ENCODE measurements at places on chromosomes 5 and 9.

GRCh38 chr5:114390431-114390830, 28.6 kb downstream of the KCNN2 start:
- no peak for DNase-seq

DNA sequence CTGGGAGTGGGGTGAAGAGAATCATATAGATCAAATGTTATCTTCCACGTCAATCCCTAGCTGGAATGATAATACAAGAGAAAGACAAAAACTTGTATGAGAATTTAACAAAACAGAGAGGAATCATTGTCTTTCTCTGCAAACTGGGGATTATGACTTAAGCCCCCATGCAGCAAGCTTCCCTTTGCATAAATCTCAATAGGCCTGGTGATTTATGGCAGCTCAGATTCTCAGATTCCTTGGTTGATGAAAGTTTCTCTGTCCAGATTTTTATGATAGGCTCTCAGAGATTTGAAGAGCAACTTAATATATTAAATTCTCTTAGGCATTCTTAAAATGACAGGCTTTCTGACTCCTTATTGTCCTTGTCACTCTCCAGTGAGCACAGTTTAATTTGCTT, 56.0 kb downstream of the RASGRF2 start:
- no peak for DNase-seq

GRCh38 chr9:32426278-32426939, 42.0 kb downstream of the ACO1 start:
- DNase-seq, result no peak

DNA sequence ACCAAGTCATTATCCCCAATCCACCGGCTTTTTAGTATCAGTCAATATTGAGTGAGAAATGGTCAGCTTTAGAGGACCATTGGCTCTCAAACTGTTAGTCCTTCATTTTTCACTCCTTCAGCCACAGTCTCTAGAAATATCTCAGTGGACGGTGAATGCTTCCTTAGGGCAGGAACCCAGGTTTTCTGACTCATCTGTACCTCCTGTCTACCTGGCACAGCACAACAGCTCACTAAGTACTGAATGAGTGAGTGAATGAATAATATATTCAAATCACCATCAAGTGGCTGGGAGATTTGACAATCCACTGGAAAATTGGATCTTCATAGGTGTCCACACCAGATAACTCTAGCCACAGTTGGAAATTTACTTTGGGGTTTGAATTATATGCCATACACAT, 609.5 kb upstream of the CLINT1 start:
- DNase-seq, result no peak

GRCh38 chr5:42361315-42361688, 61.9 kb upstream of the GHR start:
- DNase-seq, result no peak

GRCh38 chr9:113996531-113997001, 81.5 kb downstream of the AMBP start:
- DNase-seq, result no peak

- no peak for DNase-seq
Measured at GRCh38 chr5:10789021-10789420, 28.0 kb upstream of the DAP start.

- DNase-seq, result no peak
Measured at GRCh38 chr9:13430368-13431221, 151.1 kb upstream of the MPDZ start.

GRCh38 chr9:38296807-38297206, 95.7 kb upstream of the ALDH1B1 start:
- no peak for DNase-seq

GRCh38 chr9:3865141-3865772, 339.5 kb upstream of the RFX3 start:
- DNase-seq, result no peak

DNA sequence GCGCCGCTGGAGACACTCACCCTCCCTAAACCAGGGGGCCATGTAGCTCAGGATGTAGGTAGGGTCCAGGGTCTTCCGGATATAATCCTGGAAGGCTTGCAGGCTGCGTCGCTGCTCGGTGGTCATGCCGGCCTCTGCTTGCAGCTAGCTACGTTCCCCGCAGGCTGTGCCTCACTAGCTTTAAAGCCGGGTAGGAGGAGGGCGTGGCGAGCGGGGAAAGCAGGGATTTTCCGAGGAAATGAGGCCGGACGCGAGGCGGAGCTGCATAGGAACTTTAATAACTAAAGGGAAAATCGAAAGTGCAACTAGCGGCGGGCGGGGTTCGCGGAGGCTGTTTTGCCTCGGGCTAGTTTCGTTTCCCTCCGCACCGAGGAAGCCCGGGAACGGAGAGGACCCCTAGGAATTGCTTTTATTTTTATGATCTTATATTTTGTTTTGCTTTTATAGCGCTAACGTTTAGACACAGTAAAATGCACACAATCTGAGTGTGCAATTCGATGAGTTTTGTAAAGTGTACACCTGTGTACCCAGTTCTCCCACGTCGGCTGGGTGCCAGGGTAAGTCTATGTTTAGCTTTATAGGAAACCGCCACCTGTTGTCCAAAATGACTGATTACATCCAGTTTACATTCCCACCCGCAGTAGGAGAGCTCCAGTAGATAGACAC, at the start of gene RIGI:
TSS of gene RIGI (minus strand) at position 156 of the 666 bp plus-strand sequence. CDS start at position 126, 30 bp downstream.
- DNase-seq, result peak; percentile 71

- DNase-seq, result no peak
Measured at GRCh38 chr5:84286662-84287061, 98.0 kb downstream of the EDIL3 start.

DNA sequence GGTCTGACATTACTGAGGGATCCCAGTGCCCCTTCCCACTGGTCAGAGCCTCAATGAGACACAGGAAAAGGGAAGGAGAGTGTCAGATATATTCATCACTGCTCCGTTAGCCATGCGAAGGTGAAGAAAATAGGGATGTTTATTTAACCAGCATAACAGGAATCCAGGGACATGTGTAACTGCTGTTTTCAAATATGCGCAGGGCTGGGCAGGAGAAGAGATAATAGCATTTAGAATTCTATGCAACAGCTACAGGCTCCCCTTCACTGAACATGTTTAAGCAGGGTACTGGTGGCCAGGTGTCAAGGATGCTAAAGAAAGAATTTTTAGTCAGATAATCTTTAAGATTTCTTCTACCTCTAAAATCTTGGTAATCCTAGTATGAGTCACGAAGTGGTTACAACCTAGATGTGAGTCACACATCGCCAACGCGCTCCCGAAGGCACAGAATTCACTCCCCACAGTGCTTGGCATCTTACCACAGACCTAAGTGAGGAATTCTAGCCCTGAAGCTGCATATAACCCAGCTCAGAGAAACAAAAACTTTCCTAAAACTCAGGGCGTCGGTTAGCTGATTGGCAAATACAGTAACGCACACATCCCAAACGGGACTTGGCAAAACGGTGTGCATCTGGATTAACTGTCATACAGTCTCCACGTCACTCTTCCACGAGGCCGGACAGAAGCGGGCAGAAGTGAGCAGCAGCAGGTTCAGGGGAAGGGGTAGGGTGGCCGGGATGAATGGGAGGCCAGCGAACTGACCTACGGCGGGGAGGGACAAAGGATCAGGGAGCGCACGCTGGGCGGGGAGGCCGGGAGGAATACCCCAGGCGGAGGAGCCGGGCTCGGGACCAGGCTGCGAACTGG, 1.1 kb downstream of the CTNNAL1 start:
- peak; percentile 27 for DNase-seq

GRCh38 chr9:5587024-5587423, 41.9 kb upstream of the RIC1 start:
- DNase-seq, result no peak

- DNase-seq, result no peak
Measured at GRCh38 chr9:20562051-20562450, 60.2 kb downstream of the MLLT3 start.

- no peak for DNase-seq
Measured at GRCh38 chr5:168935183-168935582, 356.0 kb upstream of the PANK3 start.

DNA sequence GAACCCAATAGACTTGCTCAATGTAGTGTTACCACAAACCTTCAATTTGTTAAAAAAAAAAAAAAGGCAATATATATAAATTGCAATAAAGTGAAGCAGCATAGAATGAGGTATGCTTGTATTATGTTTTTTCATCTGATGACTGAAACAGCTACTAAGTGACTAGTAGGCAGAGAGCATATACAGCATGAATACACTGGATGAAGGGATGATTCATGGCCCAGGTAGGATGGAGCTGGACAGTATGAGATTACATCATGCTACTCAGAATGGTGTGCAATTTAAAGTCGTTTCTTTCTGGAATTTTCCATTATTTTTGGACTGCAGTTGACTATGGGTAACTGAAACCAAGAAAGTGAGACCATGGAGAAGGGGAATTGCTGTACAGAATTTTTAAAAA, 161.2 kb downstream of the GNA14 start:
- no peak for DNase-seq
